ENCODE measurements at places on chromosomes 2 and 18.

- no peak for DNase-seq
Observed at GRCh38 chr2:216866515-216867095, 6.7 kb upstream of the TNP1 start.

GRCh38 chr2:32841931-32842898 lies 104.5 kb upstream of the LTBP1 start:
- DNase-seq: no peak

GRCh38 chr18:25072205-25072604 lies 279.8 kb downstream of the ZNF521 start:
- DNase-seq: no peak

GRCh38 chr2:99819766-99820165 lies 322.6 kb downstream of the AFF3 start:
- DNase-seq: no peak

DNA sequence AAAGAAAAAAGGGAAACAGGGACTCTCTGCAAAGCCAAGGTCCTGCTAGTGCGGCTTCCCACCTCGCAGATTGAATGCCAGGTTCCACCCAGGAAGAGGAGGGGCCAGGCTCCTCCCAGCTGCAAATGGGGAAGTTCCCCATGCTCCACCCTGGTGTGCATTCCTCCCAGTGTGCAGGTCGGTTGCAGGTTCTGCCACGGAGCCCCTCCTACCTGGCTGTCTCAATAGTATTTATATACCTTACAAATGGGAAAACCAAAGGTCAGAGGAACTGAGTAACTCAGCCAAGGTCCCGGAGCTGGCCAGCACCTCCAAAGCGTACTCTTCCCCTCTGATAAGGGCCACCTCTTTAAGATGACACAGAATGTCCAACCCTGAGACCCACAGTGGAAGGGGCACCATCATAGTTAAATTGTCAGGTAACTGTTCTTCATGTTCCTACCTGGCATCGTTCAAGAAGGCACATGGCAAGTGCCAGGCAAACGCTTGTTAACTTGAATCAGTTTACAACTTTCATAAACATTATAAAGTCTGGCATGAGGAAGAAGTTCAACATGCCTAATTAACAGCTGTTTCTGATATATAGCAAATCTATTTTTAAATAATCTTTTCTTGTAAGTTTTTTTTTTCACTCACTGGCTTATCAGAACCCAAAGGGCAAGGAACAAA lies 35.5 kb downstream of the POU3F3 start:
- no peak for DNase-seq

DNA sequence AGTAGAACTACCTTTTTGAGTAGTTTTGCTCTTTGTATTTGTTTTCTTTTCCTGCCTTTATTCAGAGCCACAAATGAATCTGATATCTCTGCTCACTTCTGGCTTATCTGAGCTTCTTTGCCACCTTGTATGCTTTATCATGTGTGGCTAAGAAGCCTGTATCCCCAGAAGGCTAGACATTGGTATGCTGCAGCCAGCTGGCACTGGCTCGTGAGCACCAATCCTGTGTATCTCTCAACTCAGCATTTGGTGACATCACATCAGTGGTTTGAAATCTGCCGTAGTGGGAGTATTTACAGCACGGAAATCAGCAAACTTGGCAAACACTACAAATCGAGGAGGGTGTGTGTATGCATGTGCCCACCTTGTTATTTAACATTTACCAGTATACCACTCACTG lies 183.7 kb upstream of the LHCGR start:
- DNase-seq: no peak

- no peak for DNase-seq
Observed at GRCh38 chr2:74179063-74179865, 585 bp upstream of the MOB1A start.

DNA sequence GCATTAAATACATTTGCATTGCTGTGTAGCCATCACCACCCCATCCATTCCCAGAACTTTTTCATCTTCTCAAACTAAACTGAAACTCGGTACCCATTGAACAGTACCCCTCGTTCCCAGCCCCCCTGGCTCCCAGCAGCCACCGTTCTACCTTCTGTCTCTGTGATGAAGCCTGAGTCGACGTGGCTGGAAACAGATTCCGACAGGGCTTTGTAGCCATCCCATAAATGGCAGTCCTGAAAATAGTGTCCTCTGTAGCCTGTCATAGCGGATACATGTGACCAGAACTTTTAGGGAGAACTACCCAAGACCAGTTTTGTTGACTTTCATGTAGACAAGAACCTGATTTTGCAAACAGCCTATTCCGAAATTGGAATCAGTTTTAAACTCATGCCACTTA lies 59.1 kb downstream of the TSHZ1 start:
- DNase-seq: no peak

DNA sequence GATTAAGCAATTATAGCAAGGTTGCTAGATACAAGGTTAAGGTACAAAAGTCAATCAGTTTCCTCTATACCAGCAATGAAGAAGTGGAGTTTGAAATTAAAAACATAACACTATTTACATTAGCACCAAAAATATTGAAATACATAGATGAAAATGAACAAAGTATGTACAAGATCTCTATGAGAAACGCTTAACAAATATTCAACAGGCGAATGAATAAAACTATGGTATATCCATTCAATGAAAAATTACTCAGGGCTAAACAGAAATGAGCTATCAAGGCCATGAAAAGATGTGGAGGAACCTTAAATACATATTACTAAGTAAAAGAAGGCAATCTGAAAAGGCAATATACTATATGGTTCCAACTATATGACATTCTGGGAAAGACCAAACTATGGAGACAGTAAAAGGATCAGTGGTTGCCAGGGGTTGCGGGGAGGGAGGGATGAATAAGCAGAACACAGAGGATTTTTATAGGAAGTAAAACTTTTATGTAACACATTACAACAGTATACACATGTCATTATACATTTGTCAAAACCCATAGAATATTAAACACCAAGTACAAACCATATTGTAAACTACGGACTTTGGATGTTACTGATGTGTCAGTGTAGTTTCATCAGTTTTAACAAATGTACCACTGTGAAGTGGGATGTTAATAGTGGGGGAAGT lies 62.1 kb downstream of the RMDN2 start:
- no peak for DNase-seq

GRCh38 chr2:224520064-224520463 lies 65.1 kb downstream of the CUL3 start:
- no peak for DNase-seq

GRCh38 chr2:107267086-107267485 lies 381.1 kb upstream of the ST6GAL2 start:
- no peak for DNase-seq

- DNase-seq: no peak
Observed at GRCh38 chr2:128327180-128327964, 8.7 kb upstream of the HS6ST1 start.

GRCh38 chr2:68126561-68126960 lies 31.1 kb upstream of the PNO1 start:
- no peak for DNase-seq

GRCh38 chr18:78957140-78957539 lies 22.5 kb upstream of the SALL3 start:
- DNase-seq: no peak

GRCh38 chr18:56795381-56795780 lies 144.2 kb downstream of the WDR7 start:
- DNase-seq: no peak

Measured in T-cell (primary cell).